ENCODE measurements at places on chromosomes 3 and 15. TPM values are rescaled to one million over a fixed set of nuclear protein-coding genes. Genes with fewer than 3 reads are reported as not detected.

SETD2 gene
- total RNA-seq = 46.4 TPM

CBLB gene
- total RNA-seq = 40.5 TPM

ARPIN gene
- total RNA-seq = 32.5 TPM

- no peak for DNase-seq
Observed at GRCh38 chr3:64321747-64322146, 96.5 kb upstream of the PRICKLE2 start.

GRCh38 chr3:78979028-78979427 lies 788.8 kb downstream of the ROBO1 start:
- DNase-seq = no peak

DNA sequence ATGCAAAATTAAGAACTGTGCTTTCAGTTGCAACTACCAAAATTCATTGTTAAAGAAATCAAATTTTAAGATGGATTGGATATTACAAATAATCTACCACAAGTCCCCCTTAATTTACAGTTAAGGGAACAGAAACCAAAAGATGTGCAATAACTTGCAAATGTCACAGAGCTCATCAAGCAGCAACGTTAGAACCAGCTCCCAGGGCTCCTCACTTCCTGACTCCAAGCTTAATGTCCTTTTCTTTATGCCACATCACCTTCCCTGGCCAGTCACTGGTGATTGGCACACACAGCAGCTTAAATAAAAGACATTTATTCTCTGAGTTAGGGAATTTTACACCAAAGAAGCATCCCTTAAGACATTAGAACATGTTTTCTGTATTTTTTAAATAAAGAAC lies 159.7 kb downstream of the RSL24D1 start:
- DNase-seq = no peak
